ENCODE measurements at places on chromosomes 16 and 17.

DNA sequence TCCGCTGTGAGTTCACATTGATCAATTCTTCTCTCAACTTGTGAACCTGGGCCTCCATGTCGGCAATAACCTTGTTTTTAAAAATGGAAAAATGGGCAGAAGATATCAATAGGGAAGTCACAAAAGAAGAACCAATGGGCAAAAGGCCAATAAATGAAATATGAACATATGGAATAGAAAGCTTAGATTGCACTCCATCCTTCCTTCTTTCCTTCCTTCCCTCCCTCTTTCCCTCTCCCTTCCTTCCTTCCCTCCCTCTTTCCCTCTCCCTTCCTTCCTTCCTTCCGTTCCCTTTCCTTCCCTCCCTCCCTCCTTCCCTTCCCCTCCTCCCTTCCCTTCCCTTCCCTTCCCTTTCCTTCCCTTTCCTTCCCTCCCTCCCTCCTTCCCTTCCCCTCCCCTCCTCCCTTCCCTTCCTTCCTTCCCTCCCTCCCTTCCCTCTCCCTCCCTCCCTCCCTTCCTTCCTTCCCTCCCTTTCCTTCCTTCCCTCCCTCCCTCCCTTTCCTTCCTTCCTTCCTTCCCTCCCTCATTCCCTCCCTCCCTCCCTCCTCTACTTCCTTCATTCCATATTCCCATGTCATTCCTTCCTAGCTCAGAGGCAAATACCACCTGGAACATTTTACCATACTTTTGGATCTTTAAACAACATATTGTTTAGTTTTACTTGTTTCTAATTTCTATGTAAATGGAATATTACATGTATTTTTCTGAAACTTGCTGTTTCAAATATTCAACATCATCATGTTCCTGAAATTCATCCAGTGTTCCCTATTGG is 290.7 kb upstream of the AXIN2 start:
- DNase-seq: no peak

- DNase-seq: no peak
Measured at GRCh38 chr17:36485805-36486203, 677 bp upstream of the ZNHIT3 start.

DNA sequence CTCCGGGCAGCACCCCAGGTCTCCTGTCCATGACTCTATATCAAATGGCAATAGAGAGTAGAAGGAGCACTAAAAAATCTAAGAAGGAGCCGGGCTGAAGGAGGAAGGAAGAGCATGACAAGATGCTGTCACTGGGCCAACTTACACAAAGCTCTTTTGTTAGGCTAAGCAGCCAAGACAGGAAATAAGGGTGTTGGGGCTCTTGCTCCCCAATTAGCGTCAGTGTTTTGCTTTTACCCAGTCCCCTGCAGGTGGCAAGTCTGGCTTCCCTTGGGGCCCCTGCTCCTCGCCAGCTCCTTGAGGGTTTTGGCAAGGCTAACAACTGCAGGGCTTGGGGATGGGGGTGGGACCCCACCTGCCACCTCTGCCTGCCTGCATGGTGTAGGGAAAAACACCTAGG is 120.5 kb downstream of the CCT6B start:
- no peak for DNase-seq

DNA sequence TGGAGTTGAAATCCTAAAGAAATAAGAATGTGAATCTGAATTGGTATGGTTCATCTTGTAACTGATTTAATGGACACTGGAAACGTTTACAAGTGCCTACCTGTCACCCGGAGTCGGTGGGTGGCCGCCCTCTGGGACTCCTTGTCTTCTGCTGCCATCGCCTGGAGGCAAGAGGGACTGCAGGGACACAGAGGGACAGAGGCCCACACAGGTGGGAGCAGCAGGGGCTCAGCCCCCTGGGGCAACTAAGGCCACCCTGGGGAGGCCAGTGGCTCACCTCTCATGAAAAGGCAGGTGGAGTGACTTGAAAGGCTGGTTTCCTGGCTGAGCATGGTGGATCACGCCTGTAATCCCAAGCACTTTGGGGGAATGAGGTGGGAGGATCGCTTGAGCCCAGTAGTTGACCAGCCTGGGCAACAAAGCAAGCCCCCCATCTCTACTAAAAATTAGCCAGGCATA is 23.2 kb downstream of the TMEM92 start:
- peak; percentile 76 for DNase-seq

- DNase-seq: no peak
Measured at GRCh38 chr16:57538235-57538721, 1.9 kb upstream of the CCDC102A start.

- no peak for DNase-seq
Measured at GRCh38 chr17:40553694-40554534, 11.4 kb downstream of the CCR7 start.

DNA sequence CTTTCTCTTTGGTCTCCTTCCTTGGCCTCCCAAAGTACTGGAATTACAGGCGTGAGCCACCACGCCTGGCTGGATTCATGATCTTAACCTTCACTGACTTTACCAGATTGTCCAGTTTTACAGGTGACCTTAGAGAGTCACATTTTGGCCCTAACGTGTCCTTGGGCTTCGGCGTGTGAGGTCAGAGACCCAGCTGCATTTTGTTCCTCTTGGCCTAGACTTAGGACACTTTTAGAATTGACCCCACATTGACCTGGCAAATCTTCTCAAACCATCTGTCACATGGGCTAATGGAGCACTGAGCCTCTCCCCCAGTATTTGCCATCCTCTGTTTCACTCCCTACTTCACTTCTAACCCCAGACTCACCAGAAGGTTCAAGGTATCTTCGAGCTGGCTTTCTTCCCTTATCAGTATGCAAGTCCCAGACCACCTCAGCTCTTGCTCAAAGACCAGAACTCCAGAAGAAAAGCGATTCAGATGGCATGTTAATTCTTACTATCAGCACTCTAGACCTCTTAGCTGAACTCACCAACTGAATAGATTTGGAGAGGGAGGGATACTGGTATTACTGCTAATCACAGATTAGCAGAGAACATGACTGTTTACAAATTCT is 1.7 kb upstream of the CYTH1 start:
- DNase-seq: no peak

DNA sequence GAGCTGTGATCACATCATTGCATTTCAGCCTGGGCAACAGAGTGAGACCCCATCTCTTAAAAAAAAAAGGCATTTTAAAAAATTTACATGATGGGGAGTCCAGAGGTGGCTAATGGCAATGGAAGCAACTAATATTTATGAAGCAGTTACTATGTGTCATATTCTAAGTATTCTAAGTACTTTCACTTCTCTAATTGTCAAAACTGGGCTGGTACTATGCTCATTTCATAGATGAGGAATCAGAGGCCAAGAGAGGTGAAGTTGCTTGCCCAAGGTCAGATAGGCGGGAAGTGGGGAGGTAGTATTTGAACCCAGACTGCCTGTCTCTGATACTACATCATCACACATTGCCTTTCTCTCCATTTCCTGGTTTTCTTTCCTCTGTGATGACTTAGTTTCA is 50.7 kb downstream of the SLC5A11 start:
- no peak for DNase-seq

- DNase-seq: no peak
Measured at GRCh38 chr16:68289621-68290329, 21.0 kb downstream of the SLC7A6OS start.

- DNase-seq: no peak
Measured at GRCh38 chr16:18782697-18783429, 7.3 kb downstream of the RPS15A start.

- DNase-seq: peak; percentile 100
Measured at GRCh38 chr17:43360739-43361505, 37.9 kb upstream of the ARL4D start.

DNA sequence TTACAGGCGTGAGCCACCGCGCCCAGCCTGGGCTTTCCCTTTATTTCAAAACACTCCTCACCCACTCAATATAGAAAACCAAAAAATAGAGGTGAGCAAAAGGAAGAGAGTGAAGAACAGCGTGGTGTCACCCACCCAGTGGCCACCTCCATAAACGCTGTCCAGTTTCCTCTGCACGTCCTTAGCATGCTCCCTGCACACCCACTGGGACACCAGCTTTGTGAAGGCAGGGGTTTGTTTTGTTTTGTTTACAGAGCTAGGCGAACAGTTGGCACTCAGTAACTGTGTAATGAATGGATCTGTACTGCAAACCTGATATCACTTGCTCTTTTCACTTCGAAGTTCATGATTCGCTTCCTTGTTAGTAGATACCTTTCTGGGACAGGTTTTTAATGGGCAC is 73.0 kb downstream of the PRKCB start:
- DNase-seq: no peak

- no peak for DNase-seq
Measured at GRCh38 chr17:19368229-19368628, 5.7 kb upstream of the B9D1 start.

DNA sequence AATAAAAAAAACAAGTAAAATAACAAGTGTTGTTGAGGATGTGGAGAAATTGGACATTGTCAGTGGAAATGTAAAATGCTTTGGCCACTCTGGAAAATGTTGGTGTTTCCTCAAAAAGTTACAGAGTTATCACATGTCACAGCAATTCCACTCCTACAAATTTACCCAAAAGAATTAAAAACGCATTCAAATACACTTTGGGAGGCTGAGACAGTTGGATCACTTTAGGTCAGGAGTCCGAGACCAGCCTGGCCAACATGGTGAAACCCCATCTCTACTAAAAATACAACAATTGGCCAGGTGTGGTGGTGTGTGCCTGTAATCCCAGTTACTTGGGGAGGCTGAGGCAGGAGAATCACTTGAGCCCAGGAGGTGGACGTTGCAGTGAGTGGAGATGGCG is 5.6 kb downstream of the TOP3A start:
- DNase-seq: no peak

- no peak for DNase-seq
Measured at GRCh38 chr16:53235851-53236250, 181.1 kb downstream of the CHD9 start.

DNA sequence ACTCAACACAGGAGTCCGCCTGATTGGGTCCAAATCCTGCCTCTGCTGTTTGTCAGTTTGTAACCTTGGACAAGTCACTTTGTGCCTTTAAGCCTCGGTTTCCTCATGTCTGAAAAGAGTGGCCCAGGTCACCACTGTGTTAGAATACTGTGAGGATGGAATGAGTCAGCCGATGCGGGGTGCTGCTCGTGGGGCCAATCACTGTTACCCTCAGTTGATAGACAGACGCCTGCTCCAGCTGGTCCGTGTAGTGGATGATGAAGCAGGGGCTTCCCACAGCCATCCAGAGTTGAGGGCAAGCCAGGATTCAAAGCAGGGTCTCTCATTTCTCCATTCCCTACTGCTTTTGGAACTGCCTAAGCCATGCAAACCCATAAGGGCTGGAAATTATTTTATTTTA is 5.8 kb downstream of the FBXL19 start:
- no peak for DNase-seq

DNA sequence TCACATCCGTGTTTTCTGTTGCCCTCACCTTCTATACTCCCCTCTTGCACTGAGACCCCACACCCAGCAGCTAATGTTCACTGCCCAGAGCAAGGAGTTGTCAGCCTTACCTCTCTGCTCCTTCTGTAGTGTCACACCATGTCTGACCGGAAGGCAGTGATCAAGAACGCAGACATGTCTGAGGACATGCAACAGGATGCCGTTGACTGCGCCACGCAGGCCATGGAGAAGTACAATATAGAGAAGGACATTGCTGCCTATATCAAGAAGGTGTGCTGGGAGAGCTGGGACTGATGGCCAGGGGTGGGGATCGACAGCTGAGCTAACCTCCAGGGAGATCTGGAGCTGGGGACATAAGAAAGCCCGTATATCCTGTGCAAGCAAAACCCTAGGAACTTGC is 3.7 kb downstream of the DYNLL2 start:
- no peak for DNase-seq

GRCh38 chr17:9976283-9977179 is 71.5 kb upstream of the RCVRN start:
- no peak for DNase-seq

GRCh38 chr16:85395913-85396878 is 216.9 kb upstream of the GSE1 start:
- DNase-seq: no peak

DNA sequence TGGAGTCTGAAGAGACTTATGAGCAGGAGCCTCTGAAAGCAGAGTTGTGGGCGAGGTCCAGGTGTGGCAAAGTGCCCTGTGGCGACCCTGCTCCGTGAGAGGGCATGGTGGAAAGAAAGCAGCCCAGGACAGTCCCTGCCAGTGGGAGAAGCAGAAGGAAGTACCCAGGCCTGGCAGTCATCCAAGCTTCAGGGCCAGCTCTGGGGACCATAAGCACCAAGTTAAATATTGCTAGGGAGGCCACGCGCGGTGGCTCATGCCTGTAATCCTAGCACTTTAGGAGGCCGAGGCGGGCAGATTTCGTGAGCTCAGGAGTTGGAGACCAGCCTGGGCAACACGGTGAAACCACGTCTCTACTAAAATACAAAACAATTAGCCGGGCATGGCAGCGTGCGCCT is 4.9 kb upstream of the ASGR1 start:
- no peak for DNase-seq

GRCh38 chr17:66464921-66465320 is 162.5 kb downstream of the PRKCA start:
- no peak for DNase-seq
